ENCODE measurements at places on chromosomes 12 and 14.

DNA sequence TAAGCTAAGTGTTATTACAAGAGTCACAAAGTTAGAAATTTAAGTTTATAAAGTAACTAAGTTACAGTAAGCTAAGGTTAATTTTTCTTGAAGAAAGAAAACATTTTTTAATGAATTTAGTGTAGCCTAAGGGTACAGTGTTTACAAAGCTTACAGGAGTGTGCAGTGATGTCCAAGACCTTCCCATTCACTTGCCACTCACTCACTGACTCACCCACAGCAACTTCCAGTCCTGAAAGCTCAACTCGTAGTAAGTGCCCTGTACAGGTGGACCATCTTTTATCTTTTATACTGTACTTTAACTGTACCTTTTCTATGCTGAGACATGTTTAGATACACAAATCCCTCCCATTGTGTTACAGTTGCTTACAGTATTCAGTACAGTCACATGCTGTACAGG is 60.9 kb upstream of the TMEM263 start:
- no peak for DNase-seq

DNA sequence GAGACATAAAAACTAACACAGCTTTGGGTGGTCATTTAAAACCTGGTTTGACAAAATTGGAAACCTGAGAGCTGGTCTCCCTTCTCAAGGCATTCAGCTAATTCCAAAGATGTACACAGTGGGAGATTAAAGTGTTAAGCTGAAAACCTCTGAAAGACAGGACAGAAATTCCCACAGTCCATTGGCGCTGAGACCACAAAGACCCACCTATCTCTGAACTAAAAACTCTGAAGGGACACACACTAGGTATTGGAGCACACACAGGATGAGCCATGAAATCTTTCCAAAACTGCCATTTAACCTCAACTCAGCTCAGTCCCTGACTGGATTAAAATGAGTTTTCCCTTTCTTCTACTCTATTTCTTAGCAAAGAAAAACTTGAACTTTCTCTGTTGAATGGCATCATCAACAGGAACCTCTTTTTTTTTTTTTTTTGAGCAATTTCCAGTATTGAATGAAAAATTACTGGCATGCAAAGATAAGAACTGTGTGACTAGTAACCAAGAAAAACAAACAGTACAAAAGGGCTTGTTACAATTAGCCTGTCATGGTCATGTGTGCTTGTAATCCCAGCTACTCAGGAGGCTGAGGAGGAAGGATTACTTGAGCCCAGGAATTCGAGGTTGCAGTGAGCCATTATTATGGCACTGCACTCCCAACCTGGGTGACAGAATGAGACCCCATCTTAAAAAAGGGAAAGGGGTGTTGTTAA is 82.4 kb downstream of the IPO8 start:
- DNase-seq: no peak

- peak; percentile 52 for DNase-seq
Observed at GRCh38 chr14:104800771-104801519, at the start of gene ZBTB42. TSS of gene ZBTB42 (plus strand) at chr14:104801101. CDS start at chr14:104801198, 97 bp downstream.

- no peak for DNase-seq
Observed at GRCh38 chr12:24900196-24900595, 48.7 kb downstream of the BCAT1 start.

- no peak for DNase-seq
Observed at GRCh38 chr14:77116172-77116817, 18.2 kb downstream of the CIPC start.

GRCh38 chr14:69475194-69475818 is 9.2 kb upstream of the PLEKHD1 start:
- peak; percentile 41 for DNase-seq

- DNase-seq: no peak
Observed at GRCh38 chr14:76666746-76667145, 94.5 kb upstream of the VASH1 start.

DNA sequence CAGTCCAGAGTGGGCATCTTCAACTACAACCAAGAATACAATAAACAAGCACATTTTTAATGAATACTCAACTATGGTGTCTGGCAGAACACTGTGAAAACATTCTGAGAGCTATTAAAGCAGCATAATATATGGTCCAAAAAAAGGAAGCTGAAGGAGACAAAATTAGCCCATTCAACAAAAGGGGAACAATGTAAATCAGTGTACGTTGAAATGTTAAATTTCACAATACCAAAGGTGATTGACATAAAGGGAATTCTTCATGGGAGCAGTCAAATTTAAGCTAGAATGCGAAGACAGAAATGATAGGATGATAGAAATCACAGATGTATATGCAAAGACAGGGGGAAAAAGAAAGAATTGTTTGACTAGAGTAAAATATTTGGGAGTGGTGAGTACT is 41.3 kb upstream of the SYCP3 start:
- DNase-seq: no peak

DNA sequence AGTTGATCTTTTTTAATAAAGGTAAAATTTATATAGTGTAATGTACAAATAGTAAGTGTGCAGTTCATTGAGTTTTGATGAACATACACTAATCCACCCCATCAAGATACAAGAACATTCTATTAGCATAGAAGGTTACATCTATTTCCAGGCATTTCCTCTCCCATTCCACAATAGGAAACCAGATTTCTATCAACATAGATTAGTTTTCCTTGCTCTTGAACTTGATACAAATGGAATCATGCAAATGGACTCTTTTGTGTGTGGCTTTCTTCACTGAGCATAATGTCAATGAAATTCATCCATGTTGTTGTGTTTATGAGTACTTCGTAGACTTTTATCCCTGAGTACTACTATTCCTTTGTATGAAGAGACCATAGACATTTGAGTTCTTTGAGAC is 10.8 kb downstream of the STYX start:
- DNase-seq: no peak

DNA sequence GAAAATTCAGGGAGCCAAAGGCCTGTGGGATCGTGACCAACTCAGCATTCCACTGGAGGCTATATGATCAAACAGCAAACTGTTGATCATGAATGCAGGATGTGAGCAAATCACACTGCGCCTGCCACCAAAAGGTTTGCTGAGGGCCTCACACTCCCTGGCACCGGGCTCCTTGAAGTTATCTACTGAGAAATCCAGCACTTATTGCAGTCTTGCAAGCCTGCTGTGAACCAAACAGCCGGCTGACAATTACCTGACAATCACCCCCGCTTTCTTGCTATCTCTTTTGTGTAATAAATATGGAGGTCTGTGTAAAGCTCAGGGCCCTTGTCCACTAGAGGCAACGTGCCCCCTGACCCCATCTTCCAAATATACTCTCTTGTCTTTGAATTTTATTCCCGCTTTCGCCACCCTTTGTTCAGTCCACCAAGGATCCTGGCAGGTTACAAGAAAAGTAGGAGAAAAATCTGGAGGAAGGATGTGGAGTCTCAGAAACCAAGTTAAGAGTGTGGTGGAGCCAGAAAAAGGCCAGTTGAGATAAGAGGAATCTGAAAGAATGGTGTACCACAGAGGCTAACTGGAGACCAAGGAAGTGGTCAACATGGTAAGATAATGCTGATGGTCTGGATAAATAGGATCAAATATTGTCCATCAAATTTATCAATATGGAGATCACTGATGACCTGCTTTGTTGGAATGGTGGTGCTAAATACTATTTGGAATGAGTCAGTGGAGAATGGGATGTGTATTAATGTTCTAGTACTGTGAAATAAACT is 229.2 kb downstream of the ALX1 start:
- no peak for DNase-seq

DNA sequence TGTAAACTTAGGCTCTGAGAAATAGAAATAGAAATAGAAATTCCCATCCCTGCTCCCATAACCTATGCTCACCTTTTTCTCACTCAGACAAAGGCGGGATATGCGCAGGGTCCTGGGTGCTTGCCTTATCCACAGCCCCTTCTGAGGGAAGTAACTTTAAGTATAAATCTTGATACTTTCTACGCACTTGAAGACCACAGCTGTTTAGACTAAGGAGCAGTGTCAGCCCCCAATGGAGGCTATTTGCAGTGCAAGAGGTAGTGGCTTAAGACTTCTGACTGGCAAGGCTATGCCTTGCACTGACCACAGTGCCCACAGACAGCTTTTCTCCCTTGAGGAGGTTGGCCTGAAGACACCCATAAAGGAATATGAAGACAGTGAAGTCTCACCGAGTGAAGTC is 35.2 kb downstream of the ASCL1 start:
- no peak for DNase-seq

DNA sequence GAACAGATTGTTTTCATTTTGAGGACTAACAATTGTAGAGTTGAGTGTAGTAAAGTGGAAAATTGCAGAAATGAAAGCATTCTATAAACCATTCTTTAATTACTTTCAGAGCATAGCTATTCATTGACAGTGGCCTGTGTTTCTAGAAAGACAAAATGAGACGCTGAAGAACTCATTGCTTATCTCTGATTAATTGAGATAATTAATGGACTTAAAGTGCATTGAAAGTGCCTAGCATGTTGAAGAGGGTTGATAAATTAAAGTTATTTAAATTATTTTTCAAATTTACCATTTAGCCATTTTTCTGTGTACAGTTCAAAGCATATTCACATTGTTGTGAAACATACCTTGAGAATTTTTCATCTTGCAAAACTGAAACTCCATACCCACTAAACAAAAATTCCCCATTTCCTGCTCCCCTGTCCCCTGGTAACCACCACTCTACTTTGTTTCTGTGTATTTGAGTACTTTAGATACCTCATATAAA is 57.4 kb downstream of the DAAM1 start:
- no peak for DNase-seq

DNA sequence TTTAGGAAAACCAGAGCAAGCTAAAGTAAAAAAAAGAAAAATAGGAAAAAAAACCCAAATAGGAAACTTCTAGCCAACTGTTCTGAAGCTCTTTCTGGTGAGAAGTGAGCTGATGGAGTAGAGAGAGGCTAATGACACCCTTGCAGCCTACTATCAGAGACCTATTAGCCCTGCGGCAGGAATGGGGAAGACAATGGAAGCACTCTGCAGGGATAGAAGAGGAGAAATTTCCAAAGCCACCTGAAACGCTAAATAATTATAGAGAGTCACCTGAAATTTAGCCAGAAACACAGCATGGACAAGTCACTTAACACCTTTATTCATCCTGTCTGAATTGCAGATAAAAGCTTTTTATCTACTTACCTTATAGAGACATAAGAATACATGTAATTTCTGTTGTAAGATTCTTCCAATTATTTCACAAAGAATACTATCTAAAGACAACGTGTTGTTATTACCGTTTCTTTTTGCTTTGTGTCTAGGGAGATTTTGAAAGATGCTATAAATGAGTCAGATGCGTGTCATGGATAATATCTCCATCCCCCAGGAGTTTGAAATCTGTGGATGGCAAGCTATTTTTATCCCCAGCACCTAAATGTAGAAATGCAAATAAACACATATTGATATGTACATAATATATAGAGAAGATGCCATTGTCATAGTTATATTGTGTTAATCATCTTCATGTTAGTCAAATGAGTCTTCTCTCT is 138.6 kb downstream of the TPH2 start:
- no peak for DNase-seq

DNA sequence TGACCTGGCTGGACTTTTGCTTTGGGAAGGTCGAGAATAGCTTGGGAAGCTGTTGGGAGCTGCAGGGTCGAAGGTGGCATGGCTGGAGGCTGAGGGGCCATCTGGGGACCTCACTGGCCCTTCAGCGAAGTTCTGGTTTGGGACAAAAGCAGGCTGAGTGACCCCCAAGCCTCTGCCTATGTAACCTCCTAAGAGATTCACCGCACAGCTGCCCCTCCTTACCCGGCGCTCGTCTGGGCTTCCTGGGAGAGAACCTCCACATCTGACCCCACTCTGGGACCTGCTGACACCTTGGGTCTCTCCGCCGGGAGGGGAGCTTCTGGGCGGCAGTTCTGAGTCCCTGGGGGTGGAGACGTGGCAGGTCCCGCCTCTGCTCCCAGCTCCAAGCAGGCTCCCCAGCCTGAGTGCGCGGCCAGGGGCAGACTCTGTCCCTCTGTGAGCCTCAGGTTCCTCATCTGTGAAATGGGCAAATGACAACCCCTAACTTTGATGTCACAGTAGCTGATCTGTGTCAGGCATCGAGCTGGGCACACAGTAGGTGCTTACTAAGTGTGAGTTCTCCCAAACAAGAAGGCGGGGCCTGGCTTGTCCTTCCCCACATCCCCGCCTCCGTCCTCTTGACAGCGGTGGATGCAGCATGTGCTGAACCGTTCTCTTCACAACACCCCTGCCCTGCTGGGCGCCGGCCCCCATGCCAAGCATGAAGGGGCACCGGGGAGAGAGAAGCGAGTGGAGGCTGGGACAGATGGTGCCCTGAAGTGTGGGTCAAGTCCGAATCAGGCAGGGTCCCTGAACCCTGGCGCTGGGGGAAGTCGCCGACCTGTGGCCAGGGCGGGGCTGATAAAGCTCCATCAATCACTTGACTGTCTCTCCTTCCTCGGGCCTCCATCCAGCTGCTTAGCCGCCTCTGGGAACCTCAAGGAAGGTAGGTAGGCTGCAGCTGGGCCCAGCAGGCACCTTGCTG is 3.8 kb downstream of the EXOC3L4 start:
- no peak for DNase-seq

DNA sequence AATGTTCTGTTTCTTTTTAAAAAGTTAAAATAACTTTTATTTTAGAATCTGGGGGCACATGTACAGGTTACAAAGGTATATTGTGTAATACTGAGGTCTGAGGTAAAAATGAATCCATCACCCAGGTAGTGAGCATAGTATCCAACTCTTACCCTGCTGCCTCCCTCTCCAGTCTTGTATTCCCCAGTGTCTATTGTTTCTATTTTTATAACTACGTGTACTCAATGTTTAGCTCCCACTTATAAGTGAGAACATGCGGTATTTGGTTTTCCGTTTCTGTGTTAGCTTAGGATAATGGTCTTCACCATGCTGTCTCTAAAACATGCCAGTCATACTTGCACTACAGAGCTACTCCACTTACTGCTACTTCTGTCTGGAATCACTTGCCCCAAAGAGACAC is 8.4 kb downstream of the FBXO33 start:
- no peak for DNase-seq

DNA sequence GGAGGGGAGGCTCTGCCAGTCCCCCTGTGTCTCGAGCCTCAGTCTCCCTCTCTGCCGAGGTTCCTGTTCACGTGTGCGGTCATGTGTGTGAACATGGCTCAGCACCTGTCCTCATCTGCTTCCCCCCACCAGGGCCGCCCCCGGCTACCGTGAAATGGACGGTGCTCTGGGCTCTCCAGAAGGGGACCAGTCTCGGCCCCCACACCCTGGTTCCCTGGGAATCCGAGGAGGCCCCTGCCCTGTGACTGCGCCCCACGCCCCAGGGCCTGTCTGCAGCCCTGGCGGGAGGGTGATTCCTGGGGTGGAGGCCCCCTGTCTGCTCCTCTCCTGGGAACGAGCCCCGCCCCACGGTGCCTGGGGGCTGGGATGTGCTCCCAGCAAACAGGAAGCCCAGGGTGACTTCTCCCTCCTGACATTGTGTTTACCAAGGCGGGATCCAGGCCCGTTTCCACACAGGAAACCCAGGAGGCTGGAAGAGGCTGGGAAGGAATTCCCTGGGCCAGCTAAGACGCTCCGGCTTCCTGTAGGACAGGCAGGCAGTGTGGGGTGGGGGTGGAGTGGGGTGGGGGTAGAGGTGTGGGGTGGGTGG is 46.6 kb downstream of the KIF26A start:
- no peak for DNase-seq

GRCh38 chr14:45270031-45270430 is 17.0 kb upstream of the MIS18BP1 start:
- no peak for DNase-seq

- no peak for DNase-seq
Observed at GRCh38 chr12:115404761-115405470, 720.9 kb upstream of the TBX3 start.

- DNase-seq: no peak
Observed at GRCh38 chr12:49225576-49226166, 36.8 kb upstream of the TUBA1A start.
